SK-N-DZ (cell line): ENCODE measurements at places on chromosomes 4 and X.
A peak's percentile ranks its signal among the peaks of the same experiment; 100 is the strongest.

- DNase-seq = peak; percentile 43
These were observed 14.5 kb upstream of the FGG start for GRCh38 chr4:154626793-154627484.

GRCh38 chr4:1760521-1761071 is 32.5 kb upstream of the FGFR3 start:
- no peak for DNase-seq

DNA sequence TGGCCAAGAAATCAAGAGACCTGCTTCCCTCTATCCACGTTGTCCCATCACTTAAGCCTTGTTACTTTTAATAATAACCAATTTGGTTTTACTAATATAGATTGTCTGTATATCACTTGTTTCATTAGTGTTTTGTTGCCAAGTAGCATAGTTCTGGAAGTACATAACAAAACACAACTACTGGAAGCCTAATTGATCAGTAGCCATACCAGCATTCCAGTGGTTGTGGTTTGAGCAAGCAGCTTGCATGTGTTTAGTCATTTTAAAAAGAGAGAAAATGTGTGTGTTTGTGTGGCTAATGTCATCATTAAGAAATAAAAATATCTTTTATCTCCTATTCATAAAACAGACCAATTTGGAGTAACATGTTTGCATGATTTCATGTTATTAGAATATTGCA is 70.8 kb downstream of the PTPN13 start:
- no peak for DNase-seq

DNA sequence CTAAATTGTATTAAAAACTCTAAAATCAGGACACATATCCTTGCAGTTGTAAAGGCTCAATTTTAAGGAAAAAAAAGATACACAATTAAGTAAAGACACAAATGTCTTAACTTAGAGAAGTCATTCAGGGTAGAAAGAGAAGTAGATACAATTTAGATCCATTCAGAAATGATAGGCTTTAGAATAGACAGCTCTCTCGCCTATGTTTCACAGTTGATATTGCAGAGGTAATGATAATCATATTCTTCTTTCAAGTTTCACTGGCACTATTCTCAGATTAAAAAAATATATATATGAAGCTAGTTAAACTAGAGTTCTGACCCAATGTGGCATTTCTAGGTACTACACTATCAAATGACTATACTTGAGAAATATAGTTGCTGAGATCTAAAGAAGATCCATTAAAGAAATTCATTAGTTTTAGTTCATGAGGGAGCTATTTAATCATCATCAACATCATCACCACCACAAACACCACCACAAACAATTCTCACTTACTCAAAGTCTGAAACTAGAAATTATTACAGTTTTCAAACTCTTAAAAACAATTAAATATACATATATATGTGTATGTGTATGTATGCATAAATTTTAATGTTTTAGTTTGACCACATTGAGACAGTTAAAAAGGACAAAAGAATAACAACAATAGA is 93.1 kb downstream of the ANTXR2 start:
- DNase-seq = no peak

DNA sequence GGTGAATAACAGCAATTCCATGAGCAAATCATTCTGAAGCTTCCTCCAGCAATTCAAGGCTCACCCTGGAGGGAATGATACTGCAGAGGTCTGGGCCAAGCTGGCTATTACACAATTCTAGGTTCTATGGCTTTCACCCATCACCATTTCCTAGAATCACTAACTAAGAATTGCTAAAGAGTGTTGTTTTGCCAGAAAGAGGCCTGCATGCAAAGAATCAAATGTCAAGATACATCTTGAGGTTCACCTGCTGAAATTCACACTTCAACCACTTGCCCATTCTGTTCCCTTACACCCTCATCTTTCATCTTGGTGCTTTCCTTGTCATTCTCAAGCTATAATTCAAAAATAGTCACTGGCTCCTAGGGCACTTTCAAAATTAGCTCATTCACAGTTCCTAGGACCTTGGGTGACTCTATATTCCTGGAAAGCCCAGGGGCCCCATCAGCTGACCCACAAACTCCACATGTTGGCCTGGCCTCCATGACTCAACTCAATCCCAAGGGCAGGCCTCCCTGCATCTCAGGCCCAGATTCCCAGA is 7.0 kb downstream of the APBB2 start:
- DNase-seq = no peak

DNA sequence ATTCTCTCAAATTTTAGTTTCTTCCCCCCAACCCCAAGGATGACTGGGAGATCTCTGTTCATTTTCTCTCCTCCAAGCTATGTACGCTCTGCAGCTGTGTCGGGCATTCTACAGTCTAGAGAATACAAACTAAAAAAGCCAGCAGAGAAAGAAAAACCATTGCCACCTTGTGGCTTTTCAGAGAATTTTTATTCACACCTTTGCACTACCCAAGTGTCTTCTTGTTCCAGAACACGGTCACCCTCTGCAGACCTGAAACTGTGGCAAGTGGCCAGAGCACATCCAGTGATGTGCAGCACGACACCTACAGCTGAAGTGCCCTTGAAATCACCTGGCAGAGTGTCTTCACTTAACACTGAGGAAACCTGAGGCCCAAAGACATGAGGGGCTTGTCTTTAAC is 68.6 kb downstream of the CHST7 start:
- DNase-seq = no peak

- DNase-seq = no peak
These were observed 47.6 kb upstream of the ADAD1 start for GRCh38 chr4:122331195-122331594.

- peak; percentile 23 for DNase-seq
These were observed 162.7 kb upstream of the GALNTL6 start for GRCh38 chr4:171650543-171650942.

DNA sequence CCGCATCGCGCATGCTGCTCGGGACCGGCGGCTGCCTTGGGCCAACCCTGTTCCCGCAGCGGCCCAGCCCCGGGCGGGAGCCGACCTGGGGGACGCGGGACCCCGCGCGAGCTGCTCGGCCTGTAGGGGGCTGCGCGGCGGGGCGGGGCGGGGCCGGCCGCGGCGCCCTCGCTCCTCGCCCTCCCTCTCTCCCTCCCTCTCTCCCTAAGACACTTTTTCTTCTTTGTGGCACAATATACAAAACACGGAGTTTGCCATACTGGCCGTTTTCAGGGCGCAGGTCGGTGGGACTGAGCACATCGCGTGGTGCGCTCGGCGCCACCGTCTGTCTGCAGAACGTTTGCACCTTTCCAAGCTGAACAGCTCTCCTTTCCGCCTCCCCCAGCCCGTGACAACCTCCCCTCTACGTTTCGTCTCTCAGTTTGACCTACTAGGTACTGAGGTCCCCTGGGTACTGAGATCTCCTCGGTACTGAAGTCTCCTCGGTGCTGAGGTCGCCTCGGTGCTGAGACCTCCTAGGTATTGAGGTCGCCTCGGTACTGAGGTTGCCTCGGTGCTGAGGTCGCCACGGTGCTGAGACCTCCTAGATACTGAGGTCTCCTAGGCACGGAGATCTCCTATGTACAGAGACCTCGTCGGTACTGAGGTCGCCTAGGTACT is 261.1 kb upstream of the PLCXD1 start:
- DNase-seq = no peak

DNA sequence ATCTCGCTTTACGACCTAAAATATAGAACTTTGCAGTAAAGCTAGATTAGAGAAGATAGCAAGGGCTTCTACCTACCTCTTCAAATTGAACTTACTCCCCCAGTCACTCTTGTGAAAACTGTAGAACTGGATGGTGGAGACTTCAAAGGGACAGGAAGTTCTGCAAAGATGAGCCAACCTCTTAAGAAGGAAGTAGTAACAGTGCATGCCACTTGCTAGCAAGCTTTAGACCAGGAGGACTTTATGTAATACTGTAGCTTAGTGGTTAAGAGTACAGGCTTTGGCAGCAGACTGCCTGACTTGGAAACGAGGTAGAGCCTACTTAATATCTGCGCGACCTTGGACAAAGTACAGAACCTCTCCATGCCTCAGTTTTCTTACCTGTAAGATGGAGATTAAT is 27.5 kb upstream of the VBP1 start:
- DNase-seq = no peak

DNA sequence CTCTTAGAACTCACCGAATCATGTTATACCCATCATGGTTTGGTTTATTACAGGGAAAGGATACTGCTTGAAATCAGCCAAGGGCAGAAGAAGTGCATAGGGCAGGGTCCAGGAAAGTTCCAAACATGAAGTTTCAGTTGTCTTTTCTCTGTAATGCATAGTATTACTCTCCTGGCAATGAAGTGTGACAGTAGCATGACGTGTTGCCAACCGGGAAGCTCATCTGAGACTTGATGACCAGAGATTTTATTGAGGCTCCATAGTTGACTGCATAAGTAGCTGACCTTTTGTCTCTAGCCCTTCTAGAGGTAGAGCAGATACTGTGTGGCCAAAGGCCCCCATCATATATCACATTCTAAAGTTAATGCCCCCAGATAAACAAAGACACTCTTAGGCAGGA is 72.1 kb downstream of the BEND4 start:
- DNase-seq = no peak

GRCh38 chrX:50594788-50595187 is 124.2 kb upstream of the DGKK start:
- no peak for DNase-seq

DNA sequence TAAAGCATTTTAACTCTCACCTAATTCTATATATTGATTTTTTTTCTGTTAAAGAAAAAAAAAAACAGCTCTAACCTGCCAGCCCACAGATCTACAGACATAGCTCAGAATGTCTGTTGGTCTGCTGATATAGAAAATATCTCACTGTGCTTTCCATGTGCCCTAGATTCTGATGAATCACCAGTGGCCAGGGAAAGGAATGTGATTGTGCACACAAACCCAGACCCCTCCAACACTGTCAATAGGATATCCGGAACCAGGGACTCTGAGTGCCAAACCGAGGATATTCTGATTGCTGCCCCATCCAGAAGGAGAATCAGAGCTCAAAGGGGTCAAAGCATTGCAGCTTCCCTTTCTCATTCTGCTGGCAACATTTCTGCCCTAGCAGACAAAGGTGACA is 12.1 kb upstream of the SCML1 start:
- no peak for DNase-seq

GRCh38 chrX:100768679-100769338 is 36.9 kb upstream of the SYTL4 start:
- DNase-seq = peak; percentile 72

GRCh38 chr4:44100456-44100855 is 348.2 kb downstream of the KCTD8 start:
- no peak for DNase-seq

DNA sequence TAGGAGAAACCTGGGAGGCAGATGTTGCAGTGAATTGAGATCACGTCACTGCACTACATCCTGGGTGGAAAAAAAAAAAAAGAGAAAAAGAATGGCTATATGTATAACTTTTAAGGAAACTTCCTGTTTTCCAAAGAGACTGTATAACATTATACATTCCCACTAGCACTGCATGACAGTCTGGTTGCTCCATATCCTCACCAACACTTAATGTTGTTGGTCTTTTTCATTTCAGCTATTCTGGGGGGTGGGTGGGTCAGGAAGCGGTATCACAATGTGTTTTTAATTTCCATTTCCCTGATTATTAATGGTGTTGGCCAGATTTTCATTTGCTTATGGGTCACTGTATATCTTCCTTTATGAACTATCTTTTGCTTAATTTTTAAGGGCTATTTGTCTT is 13.4 kb downstream of the LRIT3 start:
- no peak for DNase-seq

DNA sequence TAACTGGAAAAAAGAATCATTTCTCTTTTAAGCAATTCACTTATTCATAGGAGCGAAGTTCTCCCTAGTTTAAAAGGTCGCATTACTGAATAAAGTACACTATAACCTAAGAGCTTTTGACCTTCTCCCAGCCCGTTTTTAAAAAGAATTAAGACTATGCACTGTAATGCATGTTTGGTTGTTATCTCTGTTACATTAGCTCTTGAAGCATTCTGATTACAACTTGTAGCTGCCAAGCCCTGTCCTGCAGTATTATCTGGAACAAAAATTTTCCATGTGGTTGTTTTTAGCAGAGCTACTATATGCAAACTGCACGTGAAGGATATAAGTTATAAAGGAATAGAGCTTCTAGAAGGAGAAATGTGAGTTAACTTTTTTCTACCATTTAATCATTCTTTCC is 8.1 kb downstream of the GAB1 start:
- no peak for DNase-seq

DNA sequence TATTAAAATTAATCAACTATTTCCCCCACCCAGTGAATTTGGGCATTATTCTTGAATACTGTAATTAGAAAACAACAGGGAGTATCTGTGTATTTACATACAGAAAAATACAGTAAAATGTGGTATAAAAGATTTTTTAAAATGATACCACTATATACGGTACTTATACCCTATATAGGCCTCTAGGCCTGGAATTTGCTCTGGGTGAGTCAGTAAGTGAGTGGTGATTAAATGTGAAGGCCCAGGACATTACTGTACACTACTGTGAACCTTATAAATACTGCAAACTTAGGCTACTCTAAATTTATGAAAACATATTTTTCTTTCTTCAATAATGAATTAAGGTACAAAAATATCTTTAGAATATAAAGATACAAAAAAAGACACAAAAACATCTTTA is 6.3 kb upstream of the CSN3 start:
- DNase-seq = no peak

DNA sequence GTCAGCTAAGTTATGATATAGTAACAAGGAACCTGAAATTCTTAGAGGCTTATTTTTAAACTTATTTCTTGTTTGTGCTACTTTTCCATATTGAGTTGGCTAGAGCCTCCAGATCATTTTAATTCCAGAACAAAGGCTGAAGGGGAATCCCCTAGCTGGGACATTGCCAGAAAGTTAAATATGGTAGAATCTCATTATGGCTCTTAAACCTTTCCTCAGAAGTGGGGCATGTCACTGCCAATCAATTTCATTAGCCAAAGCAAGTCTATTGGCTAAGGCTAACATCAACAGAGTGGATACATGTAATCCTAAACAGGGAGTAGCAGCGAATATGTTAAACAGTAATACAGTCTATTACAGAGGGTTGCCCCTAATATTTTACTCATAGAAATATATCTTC is 47.0 kb downstream of the FTHL17 start:
- no peak for DNase-seq

GRCh38 chr4:1874201-1874600 is 3.0 kb downstream of the NSD2 start:
- no peak for DNase-seq

DNA sequence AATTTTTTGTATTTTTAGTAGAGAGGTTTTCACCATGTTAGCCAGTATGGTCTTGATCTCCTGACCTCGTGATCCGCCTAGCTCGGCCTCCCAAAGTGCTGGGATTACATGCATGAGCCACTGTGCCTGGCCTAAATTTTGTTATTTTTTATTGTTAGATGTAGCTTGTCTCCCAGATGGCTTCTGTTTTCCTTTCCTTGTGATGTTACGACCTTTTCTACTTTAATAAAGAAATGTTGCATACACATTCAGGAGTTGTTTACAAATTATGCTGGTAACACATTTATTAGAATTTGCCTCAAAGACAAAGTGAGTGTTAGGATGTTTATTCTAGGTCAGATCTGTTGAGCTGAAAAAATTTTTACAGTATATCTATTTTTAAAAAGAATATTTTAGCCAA is 18.4 kb downstream of the PDLIM5 start:
- no peak for DNase-seq

GRCh38 chr4:5956285-5957021 is 61.8 kb downstream of the C4orf50 start:
- peak; percentile 52 for DNase-seq

GRCh38 chr4:3811621-3812020 is 45.4 kb downstream of the ADRA2C start:
- DNase-seq = no peak

GRCh38 chr4:139534287-139534950 is 21.6 kb downstream of the SETD7 start:
- DNase-seq = no peak
